Natural killer cell treated with Interleukin-12 subunit alpha and Interleukin-12 subunit beta and Interleukin-15 and Interleukin-18, amount 100 ng/mL, for 72 hours (primary cell): ENCODE measurements at places on chromosomes 4 and X.

- DNase-seq, result no peak
Measured at GRCh38 chrX:93985344-93986307, 311.6 kb downstream of the FAM133A start.

GRCh38 chr4:57658188-57658587, 548.0 kb upstream of the IGFBP7 start:
- no peak for DNase-seq

GRCh38 chr4:32427566-32427965, 1707.4 kb downstream of the PCDH7 start:
- no peak for DNase-seq

GRCh38 chrX:153636716-153637115, 10.3 kb upstream of the DUSP9 start:
- DNase-seq, result peak; percentile 8

GRCh38 chr4:183635741-183636140, 23.2 kb downstream of the RWDD4 start:
- DNase-seq, result no peak

DNA sequence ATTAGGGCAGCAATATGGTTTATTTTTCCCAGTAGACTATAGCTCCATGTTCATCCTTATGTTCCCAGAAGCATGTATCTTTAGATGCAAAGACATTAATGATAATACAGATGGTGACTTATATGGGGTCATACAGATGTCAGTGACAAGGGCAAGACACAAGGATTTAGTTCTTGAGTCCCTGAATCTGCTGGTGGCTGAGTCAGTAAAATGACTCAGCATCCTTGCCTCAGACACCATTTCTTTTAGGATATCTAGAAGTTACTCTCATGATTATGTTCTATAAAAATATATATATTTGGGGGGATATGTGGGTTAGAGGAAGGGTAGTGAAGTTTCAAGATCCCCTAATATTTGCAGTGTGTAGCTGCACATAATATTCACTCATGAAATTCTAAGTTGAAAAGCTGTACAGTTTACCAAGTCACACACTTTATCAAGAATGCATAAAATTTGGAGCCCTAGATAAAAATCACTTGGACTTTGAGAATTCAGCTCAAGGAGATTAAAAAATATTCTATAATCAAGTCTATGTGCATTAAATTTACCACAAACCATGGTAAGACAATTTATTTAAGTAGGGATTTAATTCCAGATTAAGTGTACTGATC, 101.9 kb downstream of the LNX1 start:
- DNase-seq, result no peak

GRCh38 chr4:141999446-142000143, 363.2 kb downstream of the IL15 start:
- DNase-seq, result no peak

GRCh38 chrX:78455901-78456300, 128.5 kb upstream of the CYSLTR1 start:
- no peak for DNase-seq

DNA sequence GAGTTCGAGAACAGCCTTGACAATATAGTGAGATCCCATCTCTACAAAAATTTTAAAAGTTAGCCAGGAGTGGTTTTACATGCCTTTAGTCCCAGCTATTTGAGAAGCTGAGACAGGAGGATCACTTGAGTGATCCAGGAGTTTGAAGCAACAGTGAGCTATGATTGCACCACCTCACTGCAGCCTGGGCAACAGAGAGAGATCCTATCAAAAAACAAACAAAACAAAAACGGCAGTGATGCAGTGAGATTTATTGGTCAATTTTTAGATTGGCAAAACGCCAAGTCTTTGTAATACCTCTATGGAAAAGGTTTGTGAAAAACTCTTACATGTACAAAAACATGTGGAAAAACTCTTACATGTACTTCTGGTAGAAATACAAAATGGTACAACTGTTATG, 91.3 kb downstream of the PTPN13 start:
- DNase-seq, result no peak

- DNase-seq, result no peak
Measured at GRCh38 chr4:81260443-81261101, 45.5 kb upstream of the PRKG2 start.

DNA sequence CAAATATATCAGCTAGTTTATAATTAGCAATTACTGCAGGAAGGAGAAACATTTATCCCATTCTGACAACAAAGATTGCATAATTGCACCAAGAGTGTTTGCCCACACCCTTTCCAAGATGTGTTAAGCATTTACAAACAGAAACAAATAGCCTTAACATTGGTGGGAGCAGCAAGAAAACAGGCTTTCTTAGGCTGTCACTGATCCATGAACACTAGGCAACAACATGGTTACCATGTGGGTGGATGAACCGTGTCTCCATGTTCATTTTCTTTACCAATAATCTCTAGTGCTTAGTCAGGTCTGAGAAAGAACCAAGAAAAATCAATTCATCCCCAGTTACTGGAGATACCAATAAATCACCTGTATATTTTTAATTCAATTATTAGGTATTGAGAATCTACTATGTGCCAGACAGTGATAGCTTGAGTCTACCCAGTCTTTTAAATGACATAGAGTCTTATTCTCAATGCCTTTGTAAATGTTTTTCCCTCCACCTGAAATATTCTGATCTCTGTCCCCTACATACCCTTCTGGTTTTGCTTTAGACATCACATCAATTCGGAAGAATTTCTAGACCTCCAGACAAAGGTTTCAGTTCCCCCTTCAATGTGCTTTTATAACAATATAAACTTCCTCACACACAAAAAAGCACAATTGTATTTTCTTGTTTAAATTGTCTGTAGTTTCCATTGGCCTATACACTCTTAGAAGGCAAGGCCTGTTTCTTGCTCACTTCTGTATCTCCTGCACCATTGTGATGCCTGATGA, 286.6 kb downstream of the PPP1R2C start:
- no peak for DNase-seq

GRCh38 chr4:6258741-6259140, 10.9 kb upstream of the WFS1 start:
- no peak for DNase-seq

GRCh38 chr4:140061659-140062289, 92.2 kb downstream of the MAML3 start:
- DNase-seq, result no peak

GRCh38 chr4:88378691-88379559, at the start of gene HERC6:
Gene HERC6, plus strand, starts transcription at chr4:88378852. Its CDS starts 70 bp downstream, at chr4:88378922.
- peak; percentile 90 for DNase-seq
